ENCODE measurements at places on chromosomes 16 and 17. TPM values are rescaled to one million over a fixed set of nuclear protein-coding genes. Genes with fewer than 3 reads are reported as not detected.

Gene TNK1
- total RNA-seq: 9.1 TPM

- DNase-seq: no peak
- no peak overlapping the region for H3K4me3 ChIP-seq
- peaks cover 10% of the 10 kb centered on the region for H3K4me1 ChIP-seq
- peaks cover 99% of the 10 kb centered on the region for H3K27me3 ChIP-seq
- H3K27ac ChIP-seq: no peak overlapping the region
- H3K36me3 ChIP-seq: no peaks in the 10 kb centered on the region
These were observed 4.3 kb downstream of the HOXB6 start for GRCh38 chr17:48600244-48601098.

Gene SPNS2
- total RNA-seq: 1.5 TPM

DNA sequence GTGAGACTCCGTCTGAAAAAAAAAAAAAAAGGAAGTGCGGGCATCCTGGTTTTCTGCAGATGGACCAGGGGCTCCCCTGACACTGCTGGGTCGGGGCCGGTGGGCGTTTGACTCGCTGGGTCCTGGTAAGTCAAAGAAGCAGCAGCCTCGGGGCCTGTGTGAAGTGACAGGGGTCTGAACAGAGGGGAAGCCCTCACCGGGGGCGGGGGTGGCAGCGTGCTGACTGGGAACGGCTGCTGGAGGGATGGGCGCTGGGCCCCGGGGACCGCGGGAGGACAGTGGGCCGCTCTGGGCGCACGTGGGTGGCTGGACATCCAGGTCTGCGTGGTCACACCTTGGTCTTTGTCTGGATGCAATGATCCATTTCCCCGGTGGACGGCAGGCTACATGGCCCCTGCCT lies 8.2 kb downstream of the GALNS start:
- no peak for DNase-seq
- H3K4me1 ChIP-seq: no peaks in the 10 kb centered on the region
- no peak overlapping the region for H3K27ac ChIP-seq
- H3K36me3 ChIP-seq: peaks cover 6% of the 10 kb centered on the region
- no peaks in the 10 kb centered on the region for H3K27me3 ChIP-seq
- H3K4me3 ChIP-seq: no peak overlapping the region

Gene YBX2
- 2.7 TPM for total RNA-seq

Gene HMOX2
- total RNA-seq: 28.5 TPM

DNA sequence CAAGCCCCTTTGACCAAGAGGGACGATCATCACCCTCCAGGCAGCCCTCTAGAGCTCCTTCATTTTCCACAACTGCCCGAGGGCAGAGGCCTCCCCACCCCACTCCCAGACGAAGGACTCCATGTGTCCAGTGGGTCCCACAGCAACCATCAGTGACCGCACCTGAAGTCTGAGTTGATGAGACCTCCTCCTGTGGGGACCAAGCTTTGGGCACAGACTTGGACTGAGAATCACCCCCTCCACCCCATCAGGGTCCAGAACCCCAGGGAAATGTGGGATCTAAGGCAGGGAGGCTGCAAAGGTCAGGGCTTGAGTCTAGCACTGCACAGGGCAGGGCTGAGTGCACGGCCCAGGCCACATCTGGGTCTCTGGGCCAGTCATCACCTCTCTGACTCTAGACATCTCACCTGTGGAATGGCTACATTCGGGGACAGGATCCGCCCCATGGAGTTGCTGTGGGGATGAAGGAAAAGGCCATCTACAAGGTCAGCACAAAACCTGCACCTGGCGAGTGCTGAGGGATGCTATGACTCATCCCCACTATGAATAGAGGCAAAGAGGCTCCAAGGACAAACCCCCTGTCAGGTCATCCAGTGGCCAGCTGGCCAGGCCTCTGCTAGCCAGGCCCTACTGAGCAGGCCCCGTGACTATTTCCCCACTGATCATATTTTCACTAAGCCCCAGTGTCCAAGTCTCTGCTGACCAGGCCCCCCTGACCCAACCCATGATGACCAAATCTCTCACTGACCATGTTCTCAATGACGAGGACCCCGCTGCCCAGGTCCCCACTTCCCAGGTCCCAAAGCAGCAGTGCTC lies 38.4 kb downstream of the TNFRSF13B start:
- H3K27me3 ChIP-seq: peaks cover 15% of the 10 kb centered on the region
- H3K36me3 ChIP-seq: no peaks in the 10 kb centered on the region
- no peak overlapping the region for H3K4me3 ChIP-seq
- no peaks in the 10 kb centered on the region for H3K4me1 ChIP-seq

DNA sequence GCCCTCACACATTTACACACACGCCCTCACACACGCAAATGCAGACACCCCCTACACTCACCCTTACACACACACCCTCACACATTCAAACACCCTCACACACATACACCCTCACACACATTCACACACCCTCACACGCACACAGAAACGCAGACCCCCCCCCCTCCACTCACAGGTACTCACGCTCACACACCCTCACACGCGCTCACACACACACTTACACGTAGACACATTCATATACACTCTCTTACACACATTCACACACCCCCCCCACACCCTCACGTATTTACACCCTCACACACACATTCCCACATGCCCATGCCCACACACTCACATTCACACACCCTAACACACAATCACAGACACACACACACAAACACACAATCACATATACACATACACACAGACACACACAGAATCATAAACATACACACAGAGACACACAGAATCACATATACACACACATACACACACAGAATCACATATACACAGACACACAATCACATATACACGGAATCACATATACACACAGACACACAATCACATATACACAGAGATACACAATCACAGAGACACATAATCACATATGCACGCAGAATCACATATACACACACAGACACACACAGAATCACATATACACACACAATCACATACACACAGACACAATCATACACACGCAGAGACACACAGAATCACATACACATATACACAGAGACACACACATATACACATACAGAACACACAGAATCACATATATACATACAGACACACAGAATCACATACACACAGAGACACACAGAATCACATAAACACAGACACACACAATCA lies 250.1 kb upstream of the RPL38 start:
- no peak for DNase-seq
- H3K27me3 ChIP-seq: peaks cover 40% of the 10 kb centered on the region
- no peaks in the 10 kb centered on the region for H3K4me1 ChIP-seq
- no peak overlapping the region for H3K27ac ChIP-seq
- no peak overlapping the region for H3K4me3 ChIP-seq

DNA sequence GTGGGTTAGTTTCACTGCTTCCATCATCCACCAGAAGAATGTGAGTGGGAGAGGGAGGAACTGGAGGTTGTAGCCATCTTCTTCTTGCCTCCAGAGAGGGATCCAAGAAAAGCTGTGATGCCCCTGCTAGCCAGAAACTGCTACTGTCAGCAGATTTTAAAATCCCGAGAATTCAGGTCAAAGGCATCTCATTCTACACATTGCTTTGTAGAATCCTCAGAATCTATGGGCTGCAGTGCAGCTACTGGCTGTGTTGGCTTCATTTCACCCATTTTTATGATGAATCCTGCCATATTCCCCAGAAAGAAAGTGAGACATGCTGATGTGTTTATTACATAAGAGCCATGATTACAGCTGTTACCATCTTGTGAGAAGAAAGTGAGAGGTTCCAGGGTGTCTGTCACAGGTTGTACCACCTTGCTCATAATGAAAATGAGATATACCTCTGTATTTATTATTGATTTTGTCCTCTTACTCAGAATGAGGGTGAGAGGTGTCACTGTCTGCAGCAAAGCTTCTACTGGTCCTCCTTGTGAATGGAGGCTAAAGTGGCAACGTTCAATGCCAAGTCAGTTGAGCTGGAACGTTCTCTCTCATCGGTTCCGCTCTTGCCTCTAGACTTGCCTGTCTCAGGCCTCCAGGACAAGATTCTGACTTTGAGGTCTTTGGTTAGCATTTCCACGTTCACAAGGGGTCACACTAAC lies 50.1 kb upstream of the MYH10 start:
- peaks cover 3% of the 10 kb centered on the region for H3K4me1 ChIP-seq
- no peak overlapping the region for H3K27ac ChIP-seq
- no peaks in the 10 kb centered on the region for H3K27me3 ChIP-seq

DNA sequence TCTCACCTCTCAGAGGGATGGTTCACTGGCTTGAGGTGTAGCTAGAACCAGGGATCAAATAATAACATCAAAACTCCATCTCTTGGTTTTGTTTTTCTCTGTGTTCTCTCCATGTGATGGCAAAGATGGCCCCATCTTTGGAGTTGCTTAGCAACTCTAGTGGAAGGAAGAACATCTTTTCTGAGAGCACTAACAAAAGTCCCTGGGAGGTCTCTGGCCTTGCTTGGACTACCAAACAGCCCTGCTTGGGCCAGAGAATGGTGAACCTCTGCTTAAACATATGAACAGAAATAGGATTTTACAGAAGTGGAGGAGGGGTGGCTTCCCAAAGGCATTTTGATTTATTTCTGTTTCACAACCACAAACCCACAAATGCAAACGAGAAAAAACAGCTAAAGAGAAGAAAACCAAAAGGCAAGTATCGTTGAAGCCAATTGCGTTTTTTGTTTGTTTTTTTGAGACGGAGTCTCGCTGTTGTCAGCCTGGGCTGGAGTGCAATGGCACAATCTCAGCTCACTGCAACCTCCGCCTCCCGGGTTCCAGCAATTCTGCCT lies 13.2 kb downstream of the GABARAPL2 start:
- no peak overlapping the region for H3K27ac ChIP-seq
- H3K4me1 ChIP-seq: peaks cover 2% of the 10 kb centered on the region
- no peaks in the 10 kb centered on the region for H3K27me3 ChIP-seq
- no peak for DNase-seq
- H3K36me3 ChIP-seq: peaks cover 18% of the 10 kb centered on the region
- no peak overlapping the region for H3K4me3 ChIP-seq

DNA sequence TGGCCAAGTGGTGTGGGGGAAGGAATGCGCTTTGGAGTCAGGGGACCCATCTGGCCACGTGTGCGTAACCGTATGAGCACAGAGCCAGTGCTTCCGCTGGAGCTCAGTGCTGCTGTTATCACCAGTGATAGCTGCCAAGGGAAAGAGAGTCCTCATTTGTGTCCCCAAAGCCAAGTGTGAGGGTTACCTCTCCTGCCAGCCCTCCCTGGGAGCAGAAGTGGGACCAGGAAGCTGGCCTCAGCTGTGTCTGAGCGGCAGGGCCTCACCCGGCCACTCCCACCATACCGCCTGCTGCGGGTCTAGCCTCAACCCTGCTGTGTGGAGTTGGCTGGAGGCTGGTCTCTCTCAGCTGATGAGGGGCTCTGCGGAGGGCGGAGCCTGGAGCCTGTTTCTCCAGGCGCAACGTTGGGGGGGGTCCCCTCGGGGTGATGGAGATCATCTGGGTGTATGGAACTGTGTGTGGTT lies 44.5 kb downstream of the MEAK7 start:
- DNase-seq: peak; percentile 3
- no peak overlapping the region for H3K4me3 ChIP-seq
- peaks cover 17% of the 10 kb centered on the region for H3K36me3 ChIP-seq

GRCh38 chr16:73669535-73670274 lies 621.8 kb upstream of the ZFHX3 start:
- H3K36me3 ChIP-seq: no peaks in the 10 kb centered on the region
- no peak overlapping the region for H3K4me3 ChIP-seq
- H3K4me1 ChIP-seq: no peaks in the 10 kb centered on the region
- no peak for DNase-seq
- peaks cover 12% of the 10 kb centered on the region for H3K27me3 ChIP-seq

Gene COG8
- total RNA-seq: 58.6 TPM

- DNase-seq: no peak
- H3K4me3 ChIP-seq: no peak overlapping the region
- peaks cover 23% of the 10 kb centered on the region for H3K27me3 ChIP-seq
- no peaks in the 10 kb centered on the region for H3K36me3 ChIP-seq
These were observed 14.4 kb downstream of the C17orf50 start for GRCh38 chr17:35775039-35775438.

Gene TNFSF12
- 10.7 TPM for total RNA-seq

Gene RCVRN
- not detected for total RNA-seq

GRCh38 chr17:37123386-37123785 lies 174.6 kb downstream of the AATF start:
- H3K4me3 ChIP-seq: no peak overlapping the region
- H3K27ac ChIP-seq: no peak overlapping the region
- H3K27me3 ChIP-seq: no peaks in the 10 kb centered on the region
- DNase-seq: no peak
- peaks cover 30% of the 10 kb centered on the region for H3K36me3 ChIP-seq

Gene SDR42E2
- total RNA-seq: not detected

GRCh38 chr16:70696952-70697593 lies 11.2 kb upstream of the MTSS2 start:
- no peaks in the 10 kb centered on the region for H3K27me3 ChIP-seq
- peaks cover 1% of the 10 kb centered on the region for H3K4me1 ChIP-seq
- DNase-seq: no peak
- H3K4me3 ChIP-seq: no peak overlapping the region

GRCh38 chr16:66905633-66906539 lies 12.8 kb downstream of the CDH16 start:
- peaks cover 7% of the 10 kb centered on the region for H3K4me1 ChIP-seq
- H3K4me3 ChIP-seq: no peak overlapping the region
- peaks cover 11% of the 10 kb centered on the region for H3K27me3 ChIP-seq
- no peaks in the 10 kb centered on the region for H3K36me3 ChIP-seq

Gene TMIGD1
- total RNA-seq: not detected

Gene NTN3
- 2.5 TPM for total RNA-seq

Gene SLC13A2
- total RNA-seq: 0.29 TPM

DNA sequence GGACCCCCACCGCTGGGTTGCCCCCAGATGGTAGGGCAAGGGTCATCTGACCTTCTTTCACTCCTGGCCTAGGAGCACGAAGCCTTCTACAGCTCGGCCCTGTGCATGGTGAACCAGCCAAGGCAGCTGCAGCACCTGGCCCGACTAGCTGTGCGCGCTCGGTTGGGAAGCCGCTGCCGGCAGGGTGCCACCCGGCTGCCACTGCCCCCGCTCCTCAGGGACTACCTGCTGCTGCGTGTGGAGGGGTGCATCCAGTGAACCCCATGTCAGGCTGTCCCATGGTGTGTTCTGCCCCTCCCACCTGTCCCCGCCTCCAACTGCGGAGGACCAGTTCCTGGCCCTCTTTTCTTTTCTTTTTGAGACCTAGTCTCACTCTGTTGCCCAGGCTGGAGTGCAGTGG lies 7.6 kb downstream of the ASB16 start:
- no peaks in the 10 kb centered on the region for H3K4me1 ChIP-seq
- H3K4me3 ChIP-seq: no peak overlapping the region
- no peak overlapping the region for H3K27ac ChIP-seq
- DNase-seq: no peak
- H3K36me3 ChIP-seq: peaks cover 20% of the 10 kb centered on the region
- H3K27me3 ChIP-seq: no peaks in the 10 kb centered on the region

Gene SLC52A1
- total RNA-seq: not detected

DNA sequence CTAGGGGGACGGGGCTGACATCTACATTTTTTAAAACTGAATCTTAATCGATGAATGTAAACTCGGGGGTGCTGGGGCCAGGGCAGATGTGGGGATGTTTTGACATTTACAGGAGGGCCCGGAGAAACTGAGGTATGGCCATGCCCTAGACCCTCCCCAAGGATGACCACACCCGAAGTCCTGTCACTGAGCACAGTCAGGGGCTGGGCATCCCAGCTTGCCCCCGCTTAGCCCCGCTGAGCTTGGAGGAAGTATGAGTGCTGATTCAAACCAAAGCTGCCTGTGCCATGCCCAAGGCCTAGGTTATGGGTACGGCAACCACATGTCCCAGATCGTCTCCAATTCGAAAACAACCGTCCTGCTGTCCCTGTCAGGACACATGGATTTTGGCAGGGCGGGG lies 21.4 kb downstream of the ADAM11 start:
- H3K27ac ChIP-seq: no peak overlapping the region
- DNase-seq: no peak
- H3K4me3 ChIP-seq: no peak overlapping the region
- H3K27me3 ChIP-seq: peaks cover 37% of the 10 kb centered on the region
- H3K36me3 ChIP-seq: no peaks in the 10 kb centered on the region
